SK-N-MC (cell line): ENCODE measurements at places on chromosomes 7 and 10.

DNA sequence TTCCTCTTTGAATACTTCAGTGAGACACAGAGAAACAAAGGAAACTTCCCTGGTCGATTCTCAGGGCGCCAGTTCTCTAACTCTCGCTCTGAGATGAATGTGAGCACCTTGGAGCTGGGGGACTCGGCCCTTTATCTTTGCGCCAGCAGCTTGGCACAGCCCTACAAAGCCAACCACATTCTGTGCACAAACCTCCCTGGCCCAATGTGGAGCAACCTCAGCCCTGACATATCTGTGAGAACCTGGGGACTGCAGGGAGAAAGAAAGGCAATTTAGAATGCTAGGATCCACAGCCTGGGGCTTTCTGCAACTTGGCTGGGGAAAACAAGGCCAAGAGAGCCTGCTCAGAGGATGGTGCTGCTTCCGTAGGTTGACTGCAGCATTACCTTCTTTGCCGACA lies 63.5 kb upstream of the PRSS58 start:
- DNase-seq, result no peak

GRCh38 chr7:103538964-103539709 lies 93.1 kb upstream of the SLC26A5 start:
- no peak for DNase-seq

DNA sequence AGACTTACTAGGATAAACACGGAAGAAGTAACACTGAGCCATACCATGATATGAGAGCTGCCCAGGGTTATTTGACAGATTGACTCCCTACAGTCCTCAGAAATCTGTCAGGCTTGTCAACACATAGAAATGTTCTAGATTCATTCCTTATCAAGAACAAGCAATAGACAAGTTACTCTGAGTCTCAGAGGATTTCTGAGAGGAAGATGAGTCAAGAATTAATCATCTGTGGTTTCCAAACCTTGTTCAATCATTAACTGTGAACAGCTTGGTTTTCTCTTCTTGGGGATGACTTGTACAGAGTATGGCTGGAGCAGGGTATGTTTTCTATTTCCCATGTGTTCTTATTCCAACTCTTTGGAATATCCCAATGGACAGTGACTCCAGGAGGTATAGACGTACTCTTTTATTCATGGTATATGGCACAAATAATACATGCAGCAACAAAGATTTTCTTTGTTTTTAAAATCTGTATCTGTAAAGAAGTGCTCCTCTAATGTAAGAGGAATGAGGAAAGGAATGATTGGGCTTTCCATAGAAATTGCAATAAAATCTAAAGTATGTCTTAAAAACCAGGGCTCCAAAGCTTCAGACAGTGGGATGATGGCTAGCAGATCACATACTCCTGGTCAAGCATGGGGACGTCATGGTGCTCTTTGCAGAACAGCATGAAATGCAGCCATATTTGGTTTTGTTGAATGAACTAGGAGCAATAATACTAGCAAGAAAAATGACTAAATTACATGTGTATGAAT lies 11.9 kb upstream of the SFR1 start:
- no peak for DNase-seq

GRCh38 chr7:35768346-35768745 lies 32.5 kb upstream of the SEPTIN7 start:
- no peak for DNase-seq

DNA sequence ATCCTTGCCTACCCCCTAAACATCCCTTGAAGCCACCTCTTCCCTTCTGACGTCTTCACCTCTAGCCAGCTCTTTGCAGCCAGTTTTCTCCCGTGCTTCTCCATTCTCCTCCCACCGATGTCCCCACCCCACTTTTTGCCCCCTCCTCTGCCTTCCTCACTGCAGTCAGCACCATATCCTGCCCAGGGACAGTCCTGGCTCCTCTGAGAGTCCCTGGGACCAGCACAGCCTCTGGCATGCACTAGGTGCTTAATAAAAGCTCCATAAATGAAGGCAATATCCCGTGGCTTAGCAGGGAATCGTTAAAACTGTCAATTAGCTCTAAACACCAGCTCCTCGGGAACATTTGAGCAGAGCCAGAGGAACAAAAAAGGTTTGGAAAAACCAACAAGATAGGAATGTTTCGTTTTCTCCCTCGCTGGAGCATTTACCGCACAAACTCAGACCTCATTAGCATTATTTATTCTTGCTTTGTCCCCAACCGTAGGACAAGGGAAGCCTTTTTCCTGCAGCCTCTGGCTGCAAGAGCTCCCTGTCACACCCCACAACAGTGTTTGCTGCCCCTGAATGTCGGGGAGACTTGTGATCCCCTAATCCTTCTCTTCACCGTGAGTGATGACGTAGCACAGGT lies 16.1 kb downstream of the MYL10 start:
- DNase-seq, result no peak

- no peak for DNase-seq
Measured at GRCh38 chr7:150961510-150962289, 16.4 kb downstream of the KCNH2 start.

DNA sequence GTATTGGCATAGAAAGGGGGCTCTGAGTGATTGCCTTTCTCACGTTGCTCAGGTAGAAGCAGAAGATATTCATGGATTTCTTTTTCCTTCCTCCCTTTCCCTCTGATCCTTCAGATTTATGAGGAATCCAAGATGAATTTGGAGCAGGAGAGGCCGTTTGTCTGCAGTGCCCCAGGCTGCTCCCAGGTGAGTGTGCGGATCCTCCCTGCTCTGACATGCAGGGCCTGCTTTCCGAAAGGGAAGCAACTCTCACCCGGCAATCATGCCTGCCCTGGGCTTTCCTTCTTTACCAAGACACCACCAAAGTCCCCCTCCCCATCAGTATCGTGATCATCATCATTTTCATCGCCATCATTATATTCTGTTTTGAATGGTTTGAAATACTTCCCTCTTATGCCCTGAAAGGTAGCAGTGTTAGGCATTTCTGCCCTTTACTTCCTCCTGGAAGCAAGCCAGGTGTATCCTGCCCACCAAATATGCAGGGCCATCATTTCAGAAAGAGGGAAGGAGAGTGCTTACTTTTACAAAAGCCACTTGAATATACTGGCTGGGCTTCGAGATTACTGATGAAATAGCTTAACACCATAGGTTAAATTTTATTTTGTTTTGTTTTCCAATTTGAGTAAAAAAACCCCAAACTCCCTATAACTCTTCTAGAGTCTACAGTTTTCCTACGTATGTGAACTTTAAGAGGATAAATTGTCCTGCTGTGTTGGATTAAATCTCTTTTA lies 75.9 kb downstream of the CREB5 start:
- DNase-seq, result no peak

DNA sequence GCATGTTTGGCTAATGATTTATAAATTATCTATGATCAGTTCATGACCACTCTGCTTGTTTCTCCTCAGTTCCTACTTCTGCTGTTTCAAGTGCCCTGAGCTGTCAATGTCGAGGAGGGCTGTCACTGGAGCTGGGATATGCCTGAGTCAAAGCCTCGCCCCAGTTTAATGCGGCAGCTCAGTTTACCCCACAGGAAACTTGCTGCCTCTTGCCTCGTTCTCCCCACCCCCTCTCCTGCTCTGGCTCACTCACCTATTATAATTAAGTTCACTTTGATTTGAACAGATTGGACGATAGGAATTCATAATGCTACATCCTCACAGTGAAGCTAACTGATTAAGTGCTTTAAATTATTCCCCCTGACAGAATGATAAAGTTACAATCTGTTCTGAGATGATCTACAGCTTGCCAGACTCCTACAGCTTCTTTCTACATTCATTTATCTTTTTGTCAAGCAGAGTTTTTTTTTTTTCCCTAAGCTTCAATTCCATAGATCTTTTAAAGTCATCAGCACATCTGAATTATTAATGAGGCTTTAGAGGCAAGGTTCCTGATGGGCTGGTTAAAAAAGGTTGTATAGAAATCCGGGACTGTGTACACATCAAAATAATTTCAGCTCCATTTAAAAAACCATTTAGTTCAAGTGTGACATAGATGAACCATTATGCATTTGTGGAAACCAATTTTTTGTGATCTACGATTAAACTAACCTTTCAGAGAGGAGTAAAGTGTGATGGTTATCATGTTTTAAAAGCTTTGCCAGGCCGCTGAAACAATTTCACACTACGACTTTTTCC lies 758.3 kb downstream of the KCNMA1 start:
- DNase-seq, result no peak
